ENCODE measurements at places on chromosomes 4 and X.

DNA sequence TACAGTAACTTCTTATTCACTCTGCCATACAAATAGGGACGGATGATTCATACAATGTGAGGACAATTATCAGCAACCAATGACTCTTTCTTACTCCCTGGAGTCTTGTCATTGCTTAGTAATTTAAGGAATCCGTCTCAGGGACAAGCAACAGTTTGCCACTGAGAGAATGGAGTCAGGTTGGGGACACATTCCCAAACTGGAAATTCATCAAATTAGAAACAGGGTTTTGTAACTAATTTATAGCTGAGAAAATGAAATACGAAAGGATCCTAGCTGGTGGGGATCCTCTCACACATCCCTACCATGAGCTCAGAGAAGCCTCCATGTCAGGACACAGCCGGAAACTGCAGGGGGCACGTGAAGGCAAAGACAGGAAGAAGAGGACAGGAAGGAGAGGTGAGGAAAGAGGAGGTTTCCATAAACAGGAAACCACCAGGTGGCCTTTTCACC is 50.4 kb upstream of the KDR start:
- DNase-seq, result no peak

- DNase-seq, result no peak
Measured at GRCh38 chr4:109332926-109333464, 30.5 kb upstream of the COL25A1 start.

DNA sequence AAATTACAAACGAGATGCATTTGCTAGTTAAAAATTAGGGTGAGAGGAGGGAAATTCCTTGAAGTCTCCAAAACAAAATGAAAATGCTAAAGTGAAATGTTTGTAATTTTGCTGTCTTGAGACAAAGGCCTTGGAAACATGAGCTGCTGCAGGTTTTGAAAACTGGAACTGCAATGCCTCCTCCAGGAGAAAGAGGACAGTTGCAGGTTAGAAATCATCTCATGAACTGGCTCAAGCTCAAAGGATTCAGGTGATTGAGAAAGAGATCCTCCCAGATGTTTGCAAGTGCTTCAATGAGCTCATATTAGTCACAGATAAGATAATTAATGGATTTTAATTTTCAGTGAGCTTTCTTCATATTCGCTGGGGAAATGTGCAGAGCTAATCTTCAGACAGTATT is 32.4 kb downstream of the SMPX start:
- no peak for DNase-seq

DNA sequence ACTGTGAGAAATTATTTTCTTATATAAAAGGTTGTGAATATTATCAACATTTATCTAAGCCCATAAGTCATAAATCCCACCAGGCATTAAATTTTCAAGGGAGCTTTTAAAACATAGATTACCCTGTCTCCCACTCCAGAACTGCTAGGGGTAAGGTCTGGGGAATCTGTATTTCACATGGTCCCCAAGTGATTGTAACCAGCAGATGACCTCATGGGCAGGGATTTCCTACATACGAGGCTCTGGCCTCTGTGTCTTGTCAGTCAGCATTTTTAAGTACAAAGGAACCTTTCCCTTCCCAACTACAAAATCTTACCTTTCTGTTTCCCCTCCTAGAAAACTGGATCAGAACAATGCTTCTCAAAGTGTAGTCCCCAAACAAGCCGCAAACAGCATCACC is 188.6 kb downstream of the TSPAN5 start:
- no peak for DNase-seq

DNA sequence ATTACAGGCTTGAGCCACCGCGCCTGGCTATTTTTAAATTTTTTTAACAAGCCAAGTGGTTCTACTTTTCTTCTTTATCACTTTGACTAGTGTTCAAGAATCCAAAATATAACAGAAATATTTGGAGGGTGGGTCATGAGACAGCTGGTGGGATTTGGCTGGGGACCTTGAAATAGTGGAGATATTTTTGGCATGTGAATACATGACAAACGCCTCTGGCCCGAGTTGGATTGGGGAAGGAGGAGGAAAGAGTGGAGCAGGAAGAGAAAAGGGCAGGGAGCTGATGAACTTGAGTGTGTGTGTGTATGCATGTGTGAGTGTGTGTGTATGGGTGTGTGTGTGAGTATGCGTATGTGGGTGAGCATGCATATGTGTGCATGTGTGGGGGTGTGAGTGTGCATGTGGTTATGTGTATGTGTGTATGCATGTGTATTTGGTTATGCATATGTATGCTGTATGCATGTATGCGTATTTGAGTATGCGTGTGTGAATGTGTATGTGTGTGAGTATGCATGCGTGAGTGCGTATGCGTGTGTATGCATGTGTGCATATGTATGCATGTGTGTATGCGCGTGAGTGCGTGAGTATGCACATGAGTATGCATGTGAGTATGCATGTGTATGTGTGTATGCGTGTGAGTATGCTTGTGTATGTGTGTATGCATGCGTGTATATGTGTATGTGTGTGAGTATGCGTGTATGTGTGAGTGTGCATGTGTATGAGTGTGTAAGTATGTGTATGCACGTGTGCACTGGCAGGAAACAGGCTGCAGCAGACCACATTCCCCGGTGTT is 49.6 kb downstream of the JADE1 start:
- no peak for DNase-seq

DNA sequence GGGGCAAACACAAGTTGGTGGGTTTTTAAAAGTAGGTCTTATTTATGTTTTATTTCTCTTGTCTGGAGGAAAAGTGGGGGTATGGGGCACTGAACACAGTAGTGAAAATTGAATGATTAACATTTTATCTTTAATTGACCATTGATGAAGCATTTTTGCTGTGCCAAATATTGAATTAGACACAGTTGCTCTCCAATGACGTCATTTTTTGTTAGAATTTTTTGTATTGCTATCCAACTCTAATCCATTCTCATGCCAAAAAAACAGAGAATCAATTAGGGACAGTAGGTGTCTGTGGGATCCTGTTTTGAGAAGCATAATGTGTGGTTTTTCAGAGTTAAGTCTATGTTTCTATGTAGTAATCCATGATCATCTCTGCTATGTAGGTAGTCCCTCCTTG is 1032.8 kb downstream of the STPG2 start:
- DNase-seq, result no peak

GRCh38 chr4:101200561-101200960 is 146.8 kb downstream of the PPP3CA start:
- no peak for DNase-seq

DNA sequence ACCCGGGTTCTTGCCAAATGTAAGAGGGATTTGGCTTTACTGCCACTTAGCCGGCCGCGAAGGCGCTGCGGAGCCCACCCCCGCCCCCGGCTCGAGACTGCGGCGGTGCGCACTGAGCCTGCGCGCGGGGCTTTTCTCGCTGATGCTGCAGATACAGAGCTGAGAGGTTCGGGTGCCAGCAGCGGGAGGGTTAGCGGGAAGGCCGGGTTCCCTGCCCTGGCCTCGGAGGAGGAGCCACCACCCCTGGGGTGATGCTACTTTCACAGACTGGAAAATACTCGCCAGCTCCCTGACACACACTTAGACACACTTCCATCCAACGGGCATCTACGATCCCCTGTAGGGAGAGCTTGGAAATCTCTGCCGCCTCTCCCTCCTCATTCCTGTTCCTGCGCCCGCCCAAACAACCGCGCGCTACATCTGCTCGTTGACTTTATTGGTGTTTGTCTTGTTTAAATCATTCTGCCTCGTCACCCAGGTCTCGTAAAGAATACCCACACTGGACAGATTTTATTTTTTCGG is 2.1 kb upstream of the PCDH7 start:
- DNase-seq, result no peak

GRCh38 chr4:156569535-156569934 is 402.1 kb downstream of the PDGFC start:
- no peak for DNase-seq

DNA sequence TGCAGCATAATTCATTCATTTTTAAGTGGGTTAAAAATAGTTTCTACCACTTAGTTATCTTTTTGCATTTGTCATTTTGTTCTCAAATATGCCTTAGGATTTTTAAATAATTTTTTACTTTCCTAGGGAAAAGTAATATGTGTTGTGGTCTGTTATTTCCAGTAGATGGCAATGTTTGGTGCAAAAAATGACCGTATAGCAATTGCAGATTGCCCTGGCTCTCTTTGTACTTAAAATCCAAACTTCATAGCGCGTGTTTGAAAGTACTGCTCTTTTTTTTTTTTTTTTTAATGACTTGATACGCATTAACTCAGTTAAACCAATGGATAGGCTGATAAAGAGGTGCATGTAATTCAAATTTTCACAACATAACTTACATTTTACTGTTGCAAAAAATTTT is 74.4 kb upstream of the RBMX start:
- no peak for DNase-seq

- no peak for DNase-seq
Measured at GRCh38 chrX:12548341-12548740, 242.9 kb upstream of the PRPS2 start.

GRCh38 chr4:102141842-102142241 is 203.4 kb downstream of the SLC39A8 start:
- no peak for DNase-seq

GRCh38 chrX:100673397-100673953 is 29.5 kb downstream of the SRPX2 start:
- no peak for DNase-seq

DNA sequence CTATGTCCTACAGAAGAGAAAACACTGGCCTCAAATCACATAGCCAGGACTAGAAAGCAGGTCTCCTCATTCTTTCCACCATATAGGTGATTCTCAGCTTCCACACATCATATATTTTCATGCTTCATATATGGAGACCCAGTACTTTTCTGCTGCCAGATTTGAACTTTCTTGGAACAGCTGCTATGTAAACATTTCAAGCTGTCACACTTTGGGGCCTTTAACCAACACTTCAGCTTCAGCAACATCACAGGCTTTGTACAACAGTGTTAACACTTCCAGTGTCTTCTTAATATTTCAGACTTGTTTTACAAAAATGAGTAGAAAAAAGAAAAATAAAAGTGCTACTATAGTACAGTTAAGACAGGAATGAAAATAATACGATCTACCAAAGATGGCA is 12.6 kb downstream of the SH3RF1 start:
- DNase-seq, result no peak

- no peak for DNase-seq
Measured at GRCh38 chrX:152900937-152901445, 3.1 kb downstream of the ZNF185 start.

DNA sequence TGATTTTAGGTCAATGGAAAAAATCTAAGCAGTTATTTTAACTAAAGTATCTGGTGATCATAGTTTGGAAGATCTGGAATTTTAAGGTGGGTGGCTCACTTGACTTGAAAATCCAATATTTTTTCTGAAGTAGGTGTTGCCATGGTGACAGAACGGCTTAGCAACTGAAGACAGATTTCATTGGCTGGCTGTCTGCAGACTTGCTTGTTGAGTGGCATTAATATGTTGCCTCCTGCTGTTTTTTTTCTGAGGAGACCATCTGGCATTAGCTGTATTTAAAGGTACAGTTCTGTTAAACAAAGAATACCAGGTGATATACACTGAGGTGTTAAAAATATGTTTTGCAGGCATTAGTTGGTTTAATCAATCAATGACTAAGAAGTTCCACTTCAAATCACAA is 19.8 kb downstream of the CPE start:
- DNase-seq, result no peak

- no peak for DNase-seq
Measured at GRCh38 chrX:49992853-49993252, 70.5 kb downstream of the CLCN5 start.

- peak; percentile 39 for DNase-seq
Measured at GRCh38 chr4:140152751-140153418, 1.1 kb downstream of the MAML3 start.

DNA sequence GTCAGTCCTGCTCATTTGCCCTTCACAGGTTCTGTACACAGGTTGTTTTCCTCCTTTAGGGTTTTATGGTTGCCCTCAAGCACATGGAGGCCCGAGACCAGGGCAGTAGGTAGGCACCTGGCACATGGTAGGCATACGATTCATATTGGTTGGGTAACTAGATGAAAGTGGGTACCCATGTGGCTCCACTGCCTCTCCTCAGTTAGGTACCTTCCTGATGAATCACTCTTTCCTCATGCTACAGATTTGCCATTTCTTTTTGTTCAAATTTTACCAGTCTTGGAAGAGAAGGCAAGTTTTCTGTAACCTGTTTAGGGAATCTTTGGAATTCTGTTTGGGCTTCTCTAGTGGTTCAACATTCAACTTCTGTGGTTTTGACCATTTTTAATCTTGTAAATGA is 121.3 kb downstream of the FHIP1A start:
- no peak for DNase-seq

GRCh38 chr4:26361297-26361696 is 40.5 kb downstream of the RBPJ start:
- DNase-seq, result no peak

DNA sequence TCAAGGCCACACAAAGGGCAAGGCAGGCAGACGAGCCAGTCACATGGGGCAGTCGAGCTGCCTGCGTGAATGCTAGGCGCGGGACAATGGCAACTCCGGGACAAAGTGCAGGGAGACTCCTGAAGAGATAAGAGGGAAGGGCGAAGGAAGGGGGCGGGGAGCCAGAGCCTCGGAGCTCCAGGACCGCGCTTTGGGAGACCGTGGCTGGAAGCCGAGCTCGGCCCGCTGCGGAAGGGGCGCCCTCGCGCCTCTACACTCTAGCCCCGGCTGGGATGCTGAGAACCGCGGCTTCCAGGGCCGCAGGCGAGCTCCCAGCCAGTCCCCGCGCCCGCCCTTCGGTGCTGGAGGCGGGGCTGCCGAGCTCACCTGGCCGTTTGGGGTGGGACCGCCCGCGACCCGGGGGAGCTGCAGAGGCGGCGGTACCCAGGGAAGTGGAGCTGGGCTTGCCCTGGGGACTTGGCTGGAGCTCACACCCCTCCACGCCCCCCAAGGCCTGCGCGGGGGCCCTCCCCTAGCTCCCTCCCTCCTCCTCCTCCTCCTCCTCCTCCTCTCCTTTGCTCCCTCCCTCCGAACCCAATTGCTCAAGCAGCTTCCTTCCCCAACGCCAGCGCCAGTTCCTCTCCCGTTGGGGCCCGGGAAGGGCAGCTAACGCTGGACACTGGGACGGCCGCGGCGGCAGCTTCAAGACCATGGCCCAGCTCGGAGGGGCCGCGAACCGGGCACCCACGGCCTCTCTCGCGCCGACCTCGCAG is at the start of gene SOWAHD:
Gene SOWAHD (plus strand): TSS at position 610 of the 752 bp plus-strand sequence. CDS start 80 bp downstream, at position 690.
- no peak for DNase-seq

- DNase-seq, result no peak
Measured at GRCh38 chr4:6109842-6110560, 90.3 kb downstream of the JAKMIP1 start.

GRCh38 chr4:22674700-22675099 is 18.0 kb upstream of the GBA3 start:
- DNase-seq, result no peak

DNA sequence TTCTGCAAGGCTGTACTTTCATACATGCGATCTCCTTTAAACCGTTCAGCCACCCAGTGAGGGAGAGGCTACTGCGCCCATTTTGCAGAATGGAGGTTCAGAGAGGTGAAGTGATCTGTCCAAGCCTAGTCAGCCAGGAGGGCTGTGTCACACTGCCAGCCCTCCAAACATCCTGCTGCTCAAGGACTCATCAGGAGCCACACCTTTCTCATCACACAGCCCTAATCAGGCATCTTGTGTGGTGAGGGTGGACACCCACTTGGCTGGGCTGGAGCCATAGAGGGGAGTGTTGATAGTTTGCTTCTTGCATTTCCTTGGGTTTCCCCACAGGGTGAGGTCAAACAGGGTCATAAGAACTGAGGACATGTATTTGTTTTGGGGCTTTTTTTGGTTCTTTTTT is 5.4 kb upstream of the CXCR3 start:
- DNase-seq, result no peak

Measured in activated CD4-positive, alpha-beta T cell treated with anti-CD3 and anti-CD28 coated beads for 1 hour (primary cell).